ENCODE measurements at places on chromosomes 2 and 18.

- no peak for DNase-seq
Observed at GRCh38 chr18:31740180-31740579, 20.5 kb downstream of the SLC25A52 start.

DNA sequence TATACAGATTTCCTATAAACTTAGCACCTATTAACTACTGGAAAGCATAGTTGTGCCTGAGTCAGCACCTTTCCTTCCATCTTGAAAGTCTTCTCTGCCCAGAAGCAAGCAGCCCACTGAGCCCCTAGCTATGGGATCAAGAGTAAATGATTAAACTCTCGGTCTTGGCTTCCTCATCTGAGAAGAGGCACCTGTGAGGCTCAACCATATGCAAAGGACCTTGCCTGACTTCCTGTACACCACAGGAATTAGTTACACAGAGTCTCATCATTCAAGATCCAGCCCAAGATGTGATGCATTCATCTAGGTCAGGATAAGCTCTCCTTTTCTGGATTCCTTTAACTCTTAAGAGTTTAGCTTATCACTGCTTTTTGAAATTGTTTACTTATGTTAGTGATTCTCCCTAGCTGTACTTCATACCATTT lies 96.0 kb downstream of the CDH2 start:
- no peak for DNase-seq

DNA sequence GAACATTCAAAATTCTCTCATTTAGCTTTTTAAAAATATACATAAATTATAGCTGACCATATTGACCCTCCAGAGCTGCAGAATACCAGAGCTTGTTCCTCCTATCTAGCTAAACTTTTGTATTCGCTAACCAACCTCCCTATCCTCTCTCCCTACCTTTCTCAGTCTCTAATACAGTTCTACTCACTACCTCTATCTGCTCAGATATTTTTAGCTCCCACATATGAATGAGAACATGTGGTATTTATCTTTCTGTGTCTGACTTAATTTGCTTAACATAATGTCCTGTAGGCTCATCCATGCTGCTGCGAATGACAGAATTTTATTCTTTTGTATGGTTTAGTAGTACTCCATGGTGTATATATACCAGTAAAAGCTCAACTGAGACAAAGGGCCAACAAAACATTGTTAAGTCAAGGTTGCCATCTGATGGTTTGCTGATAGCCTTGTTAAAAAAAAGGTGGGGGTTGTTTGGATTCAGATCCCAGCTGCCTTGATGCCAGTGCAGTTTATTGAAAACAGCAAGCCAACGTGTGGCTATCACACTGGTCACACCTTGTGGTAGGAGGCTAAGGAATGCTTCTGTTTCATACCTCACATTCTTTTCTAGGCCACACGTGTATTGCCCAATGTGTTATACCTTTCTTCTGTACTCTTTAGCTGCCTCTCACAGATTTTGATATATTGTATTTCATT lies 101.5 kb downstream of the VWA3B start:
- DNase-seq: peak; percentile 6

GRCh38 chr2:181954538-181954883 lies 31.1 kb upstream of the PPP1R1C start:
- no peak for DNase-seq

DNA sequence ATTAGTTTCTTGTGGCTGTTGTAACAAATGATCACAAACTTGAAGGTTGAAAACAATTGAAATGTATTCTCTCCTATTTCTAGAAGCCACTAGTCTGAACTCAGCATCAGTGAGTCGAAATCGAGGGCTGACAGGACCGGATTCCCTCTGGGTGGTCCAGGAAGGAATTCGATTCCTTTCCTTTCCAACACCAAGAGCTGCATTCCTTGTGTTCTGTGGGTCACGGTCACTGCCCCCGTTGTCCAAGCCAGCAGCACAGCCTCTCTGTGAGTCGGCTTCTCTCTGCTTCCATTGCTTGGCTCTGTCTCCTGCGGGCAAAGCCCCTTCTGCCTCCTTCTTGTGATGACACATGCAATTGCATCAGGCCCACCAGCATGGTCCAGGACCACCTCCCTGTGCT lies 67.3 kb downstream of the SMIM21 start:
- no peak for DNase-seq

- DNase-seq: no peak
Observed at GRCh38 chr2:170229125-170229524, 51.2 kb downstream of the MYO3B start.

DNA sequence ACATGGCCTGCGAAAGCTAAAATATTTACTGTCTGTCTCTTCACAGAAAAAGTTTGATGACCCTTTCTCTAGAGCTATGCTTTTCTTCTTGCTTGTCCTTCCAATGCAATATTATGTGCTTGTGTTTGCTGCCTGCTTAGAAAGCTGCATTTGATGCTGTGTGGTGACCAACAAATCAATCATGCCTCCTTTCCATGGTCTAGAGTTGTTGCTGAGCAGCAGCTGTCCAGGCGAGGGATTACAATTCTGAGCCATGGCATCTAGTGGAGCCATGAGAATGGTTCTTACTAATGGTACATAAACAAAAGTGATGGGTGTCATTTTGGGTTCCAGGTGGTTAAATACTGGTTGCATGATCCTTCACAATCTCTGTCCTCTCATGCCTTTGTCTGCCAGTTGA lies 1142.1 kb downstream of the DPP10 start:
- no peak for DNase-seq

DNA sequence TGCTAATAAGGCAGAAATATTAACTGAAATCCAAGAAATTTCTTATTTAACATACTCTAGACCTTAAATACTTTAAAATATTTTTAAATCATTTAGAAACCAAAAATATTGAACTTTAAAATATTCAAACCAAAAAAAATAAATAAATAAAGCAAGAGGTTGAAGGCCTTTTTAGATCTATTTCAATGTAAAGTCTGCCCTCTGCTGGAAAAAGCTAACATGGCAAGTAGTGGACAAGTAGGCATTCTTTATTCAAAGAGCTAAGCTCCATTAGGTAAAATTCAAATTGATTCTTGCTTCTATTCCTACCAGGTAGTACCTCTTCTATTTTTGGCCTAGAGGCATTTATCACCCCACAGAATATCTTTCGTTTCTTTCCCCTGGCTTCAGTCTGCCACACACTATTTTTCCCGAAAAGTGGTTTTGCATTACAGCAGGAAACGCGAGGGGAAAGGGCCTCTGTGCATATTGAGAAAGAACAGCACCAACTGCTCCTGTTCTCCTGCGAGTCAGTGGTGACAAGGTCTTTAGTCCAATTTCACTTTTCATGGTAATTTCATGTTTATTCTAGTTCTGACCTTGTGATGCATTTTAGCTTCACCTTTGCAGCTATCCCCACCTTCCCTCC lies 20.4 kb downstream of the IFIH1 start:
- peak; percentile 90 for DNase-seq

DNA sequence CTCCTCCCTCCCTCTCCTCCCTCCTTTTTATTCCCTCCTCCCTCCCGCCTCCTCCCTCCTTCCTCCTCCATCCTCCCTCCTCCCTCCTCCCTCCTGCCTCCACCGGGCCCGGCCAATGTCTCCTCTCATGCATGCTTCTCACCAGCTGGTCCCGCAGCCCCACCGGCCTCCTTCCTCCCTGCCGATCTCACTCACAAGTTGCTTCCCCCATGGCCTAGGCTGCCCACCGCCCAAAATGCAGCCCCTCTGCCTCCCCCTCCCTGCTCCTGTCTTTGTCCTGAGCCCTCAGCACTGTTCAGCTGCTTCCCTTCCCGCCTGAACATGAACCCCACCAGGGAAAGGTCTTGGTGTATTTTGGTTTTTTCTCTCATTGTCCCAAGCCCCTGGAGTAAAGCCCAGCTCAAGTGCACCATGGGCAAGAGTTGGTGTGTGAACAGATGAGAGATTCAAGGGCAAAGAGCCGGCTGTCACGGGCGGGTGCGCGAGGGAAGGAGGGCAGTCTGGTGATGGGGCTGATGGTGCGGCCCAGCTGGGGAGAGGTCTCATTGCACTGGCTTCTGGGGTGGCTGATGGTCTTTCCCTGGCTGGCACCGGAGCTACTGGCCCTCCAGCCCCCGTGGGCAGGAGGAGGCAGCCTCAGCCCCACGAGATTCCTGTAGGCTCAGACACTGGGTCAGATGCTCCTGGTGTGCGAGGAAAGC lies 117.6 kb downstream of the TWIST2 start:
- DNase-seq: no peak

DNA sequence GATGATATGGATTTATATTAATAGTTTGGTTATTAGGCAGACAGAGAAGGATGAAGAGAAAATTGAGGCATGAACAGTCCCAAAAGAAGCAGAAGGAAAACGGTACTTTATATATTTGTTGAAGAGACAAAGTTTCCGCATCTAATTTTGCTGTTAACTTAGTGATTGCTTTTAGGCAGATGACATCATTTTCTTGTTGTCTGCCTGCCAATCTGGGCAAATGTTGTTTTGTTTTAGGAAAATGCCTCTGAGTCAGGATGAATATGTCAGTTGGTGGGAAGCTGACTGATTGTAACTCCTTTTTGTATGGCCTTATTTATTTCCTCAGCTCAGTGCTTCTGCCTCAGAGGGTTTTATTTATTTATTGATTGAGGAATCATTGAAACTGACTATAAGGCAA lies 52.5 kb upstream of the CAVIN2 start:
- peak; percentile 94 for DNase-seq

DNA sequence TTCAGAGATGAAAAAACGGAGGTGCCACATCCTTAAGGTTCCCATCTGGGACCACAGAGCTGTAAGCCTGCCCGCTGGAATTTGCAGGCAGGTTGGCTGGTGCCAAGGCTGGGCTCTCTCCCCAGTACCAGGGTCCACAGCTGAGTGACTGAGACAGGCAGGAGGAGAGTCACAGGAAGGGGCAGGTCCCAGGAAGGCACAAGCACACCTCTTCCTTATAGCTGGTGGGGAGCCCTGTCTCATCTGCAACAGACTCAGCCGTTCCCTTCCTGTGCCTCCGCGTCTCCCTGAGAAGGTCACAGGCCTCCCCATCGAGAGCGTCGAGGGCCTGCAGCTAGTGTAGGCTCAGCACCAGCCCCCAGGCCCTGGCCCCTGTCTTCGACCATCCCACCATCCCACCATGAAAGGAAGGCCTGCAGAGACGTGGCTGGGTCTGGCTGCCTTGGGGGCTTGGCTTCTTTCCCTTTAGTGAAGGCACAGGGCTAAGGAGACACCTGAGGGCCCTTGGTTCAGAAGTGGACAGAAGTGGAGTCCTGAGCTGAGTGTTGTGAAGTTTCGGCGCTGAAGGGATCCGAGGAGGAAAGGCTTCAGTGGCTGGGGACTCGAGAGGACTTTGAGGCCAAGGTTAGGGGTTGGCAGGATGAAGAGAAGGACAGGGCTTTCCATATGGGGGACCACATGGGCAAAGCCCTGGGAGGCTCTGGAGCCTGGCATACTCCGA lies 26.8 kb downstream of the GLI2 start:
- DNase-seq: no peak

DNA sequence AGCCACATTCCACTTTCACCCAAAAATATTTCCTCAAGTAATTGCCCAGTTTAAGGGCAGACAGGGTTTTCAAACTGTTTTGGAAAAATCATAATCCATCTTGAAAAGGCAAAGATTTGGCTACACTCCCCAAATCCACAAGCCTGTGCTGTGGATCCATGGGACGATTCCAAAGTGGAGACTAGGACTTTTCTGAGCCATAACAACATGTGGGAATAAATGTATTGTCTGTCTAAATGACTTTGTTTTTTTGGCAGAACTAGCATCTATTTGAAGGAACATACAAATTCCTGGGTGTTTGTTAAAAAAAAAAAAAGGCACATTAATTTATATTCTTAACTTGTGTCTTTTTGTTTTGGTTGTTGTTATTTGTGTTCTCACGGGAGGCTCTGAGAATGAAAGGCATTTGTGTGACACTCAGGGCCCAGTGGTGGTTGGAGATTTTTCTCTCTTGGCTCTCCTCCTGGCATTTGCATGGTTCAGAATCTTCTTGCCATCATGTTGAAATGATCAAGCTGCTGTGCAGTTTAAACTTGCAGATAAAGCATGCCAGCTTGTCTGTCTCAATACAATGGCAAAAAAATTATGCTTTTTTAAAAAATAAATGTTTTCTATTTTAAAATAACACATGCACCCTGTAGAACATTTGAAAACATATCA lies 277.4 kb downstream of the EN1 start:
- DNase-seq: no peak

- DNase-seq: no peak
Observed at GRCh38 chr2:102672107-102672776, 52.9 kb downstream of the SLC9A2 start.

GRCh38 chr18:10798727-10799550 lies 273.1 kb downstream of the NAPG start:
- peak; percentile 5 for DNase-seq

DNA sequence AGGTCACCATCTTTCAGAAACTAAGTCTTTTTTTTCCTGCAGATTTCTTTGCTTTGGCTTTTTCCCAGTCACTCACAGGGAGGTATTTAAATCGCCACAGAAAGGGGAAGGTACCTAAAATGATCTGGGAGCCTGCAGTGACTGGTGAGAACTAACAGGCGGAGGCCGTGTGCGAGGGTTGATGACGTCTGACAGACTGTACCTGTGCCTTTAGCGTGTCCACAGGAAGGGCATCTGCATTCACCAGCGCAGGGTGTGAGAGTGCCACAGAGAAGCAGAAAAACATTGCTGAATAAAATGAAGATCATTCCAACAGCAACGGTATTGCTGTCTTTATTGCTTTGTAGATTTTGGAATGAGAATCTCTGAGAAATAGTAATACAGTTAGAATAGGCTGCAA lies 5.7 kb downstream of the CTDP1 start:
- DNase-seq: no peak

- no peak for DNase-seq
Observed at GRCh38 chr18:43572163-43572562, 294.9 kb upstream of the SYT4 start.

- DNase-seq: no peak
Observed at GRCh38 chr2:147500229-147500628, 344.6 kb upstream of the ACVR2A start.

- no peak for DNase-seq
Observed at GRCh38 chr18:78993014-78993926, 13.7 kb downstream of the SALL3 start.

- DNase-seq: no peak
Observed at GRCh38 chr18:37429791-37430190, 135.8 kb downstream of the CELF4 start.

DNA sequence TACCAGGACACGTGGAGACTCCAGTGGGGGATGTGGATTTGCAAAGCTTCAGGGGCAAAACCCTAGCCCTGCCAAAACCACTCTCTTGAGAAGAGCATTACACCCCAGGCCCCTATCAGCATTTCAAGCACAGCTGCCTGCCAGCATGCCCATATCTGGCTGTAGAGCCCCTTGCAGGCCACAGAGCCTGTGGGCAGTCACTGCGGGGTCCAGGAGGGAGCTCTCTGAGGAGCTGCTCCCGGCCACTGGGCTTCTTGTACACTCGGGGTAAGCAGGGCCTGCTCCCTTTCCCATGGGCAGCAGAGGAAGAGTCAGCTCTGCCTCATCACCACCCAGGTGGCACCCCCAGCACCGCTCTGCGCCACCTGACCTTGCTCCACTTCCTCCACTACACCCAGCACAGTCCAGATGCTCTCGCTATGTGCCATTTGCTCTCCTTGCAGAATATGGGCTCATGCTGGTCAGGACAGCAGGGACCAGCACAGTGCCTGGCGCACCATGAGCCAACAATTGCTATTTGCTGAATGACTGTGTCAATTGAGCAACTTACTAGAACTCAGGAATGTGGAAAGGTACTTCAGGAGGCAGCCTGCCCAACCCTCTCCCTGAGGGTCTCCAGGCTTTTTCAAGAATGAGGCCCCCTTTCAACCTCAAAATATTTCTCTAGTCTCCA lies 7.4 kb downstream of the CHST10 start:
- DNase-seq: no peak

- DNase-seq: no peak
Observed at GRCh38 chr2:33765122-33765521, 166.0 kb upstream of the FAM98A start.

Measured in cardiac fibroblast (primary cell).